Cortex of kidney (tissue), 1 donor: ENCODE measurements at places on chromosomes 11 and 22.

- no peak for DNase-seq
Measured at GRCh38 chr11:60370811-60371298, 7.5 kb upstream of the MS4A7 start.

DNA sequence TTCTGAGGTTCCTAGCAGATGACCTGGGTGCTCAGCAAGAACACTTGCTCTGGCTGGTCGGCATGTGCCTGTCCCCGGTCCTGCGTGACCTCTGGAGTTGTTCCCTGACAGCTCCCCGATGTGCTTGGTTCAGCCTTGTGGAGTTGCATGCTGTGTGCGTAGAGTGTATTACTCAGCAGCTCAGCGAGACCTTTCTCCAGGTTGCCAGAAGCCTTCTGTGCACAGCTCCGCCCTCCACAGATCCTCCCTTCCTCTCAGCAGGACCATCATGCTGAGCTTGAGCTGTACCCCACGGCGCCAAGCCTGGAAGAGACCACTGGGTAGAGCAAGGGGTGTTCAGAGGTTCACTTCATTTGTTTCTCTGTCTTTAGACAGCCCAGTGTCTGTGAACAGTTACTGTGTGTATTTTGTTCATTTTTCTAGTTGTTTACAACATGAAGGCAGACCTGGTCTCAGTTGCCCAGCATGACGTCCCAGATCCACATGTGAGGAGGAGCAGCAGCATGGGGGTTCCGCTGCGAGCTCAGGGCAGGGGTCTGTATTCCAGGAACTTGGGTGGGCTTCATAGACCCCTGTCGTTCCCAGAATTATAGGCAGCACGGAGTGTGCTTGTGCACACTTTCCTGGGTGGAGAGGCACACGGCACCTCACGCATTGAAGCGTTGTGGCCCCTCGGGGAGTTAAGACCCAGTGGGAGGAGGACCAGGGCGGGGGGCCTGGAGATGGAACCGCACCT, 148.6 kb downstream of the IGLL1 start:
- DNase-seq: no peak

- no peak for DNase-seq
Measured at GRCh38 chr22:50131894-50132293, 38.6 kb upstream of the PANX2 start.

- DNase-seq: no peak
Measured at GRCh38 chr22:39839204-39839603, 54.4 kb downstream of the ENTHD1 start.

DNA sequence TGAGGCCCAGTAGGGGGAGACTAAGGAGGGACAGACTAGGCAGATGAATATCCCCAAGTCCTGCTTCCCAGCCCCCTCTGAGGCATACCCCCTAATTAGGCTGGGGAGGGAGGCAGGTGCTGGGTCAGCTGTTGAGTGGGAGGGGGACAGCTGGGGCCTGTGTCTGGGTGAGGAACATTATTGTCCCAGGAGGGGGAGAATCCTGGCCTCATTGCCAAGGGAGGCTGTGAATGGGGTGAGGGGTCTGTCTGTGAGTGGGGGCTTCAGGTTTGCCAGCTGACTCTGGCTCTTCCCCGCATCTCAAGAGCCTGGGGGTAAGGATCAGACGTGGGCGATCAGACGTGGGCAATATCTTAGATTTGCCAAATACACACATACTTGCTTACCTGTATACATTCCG, 2.1 kb downstream of the INPPL1 start:
- no peak for DNase-seq

DNA sequence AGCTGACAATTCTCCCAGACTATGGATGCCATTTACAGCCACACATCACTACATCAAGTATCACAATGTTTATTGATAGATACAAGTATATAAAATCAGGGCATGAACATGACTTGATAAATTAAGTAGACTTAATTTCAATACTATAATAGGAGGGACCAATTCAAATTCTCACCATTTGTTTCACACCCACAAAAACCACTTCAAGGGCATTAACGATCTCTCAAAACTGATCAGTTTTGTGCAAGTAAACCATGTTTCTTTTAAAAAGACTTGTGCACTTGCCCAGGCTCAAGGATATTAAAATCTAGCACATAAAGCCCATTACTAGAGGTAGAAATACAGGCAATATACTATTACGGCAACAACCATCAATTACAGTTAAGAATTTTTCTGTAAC, 11.7 kb downstream of the EIF4G2 start:
- DNase-seq: no peak

DNA sequence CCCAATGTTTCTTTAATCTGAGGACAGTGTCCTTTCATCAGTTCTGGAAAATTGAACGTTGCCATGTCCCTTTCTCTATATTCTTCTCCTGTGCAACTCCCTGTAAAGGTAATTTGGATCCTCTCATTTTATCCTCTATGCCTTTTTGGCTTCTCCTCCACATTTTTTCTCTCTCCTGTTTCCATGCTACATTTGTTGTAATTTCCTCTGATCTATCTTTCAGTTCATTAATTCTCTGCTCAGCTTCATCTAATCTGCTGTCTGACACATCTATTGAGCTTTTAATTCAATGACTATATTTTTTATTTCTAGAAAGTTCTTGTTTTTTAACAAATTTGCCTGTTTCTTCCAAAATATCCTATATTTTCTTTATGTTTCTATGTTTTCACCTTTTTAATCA, 59.3 kb downstream of the RPUSD4 start:
- DNase-seq: no peak

- no peak for DNase-seq
Measured at GRCh38 chr11:130420478-130421198, 7.8 kb downstream of the ADAMTS8 start.

DNA sequence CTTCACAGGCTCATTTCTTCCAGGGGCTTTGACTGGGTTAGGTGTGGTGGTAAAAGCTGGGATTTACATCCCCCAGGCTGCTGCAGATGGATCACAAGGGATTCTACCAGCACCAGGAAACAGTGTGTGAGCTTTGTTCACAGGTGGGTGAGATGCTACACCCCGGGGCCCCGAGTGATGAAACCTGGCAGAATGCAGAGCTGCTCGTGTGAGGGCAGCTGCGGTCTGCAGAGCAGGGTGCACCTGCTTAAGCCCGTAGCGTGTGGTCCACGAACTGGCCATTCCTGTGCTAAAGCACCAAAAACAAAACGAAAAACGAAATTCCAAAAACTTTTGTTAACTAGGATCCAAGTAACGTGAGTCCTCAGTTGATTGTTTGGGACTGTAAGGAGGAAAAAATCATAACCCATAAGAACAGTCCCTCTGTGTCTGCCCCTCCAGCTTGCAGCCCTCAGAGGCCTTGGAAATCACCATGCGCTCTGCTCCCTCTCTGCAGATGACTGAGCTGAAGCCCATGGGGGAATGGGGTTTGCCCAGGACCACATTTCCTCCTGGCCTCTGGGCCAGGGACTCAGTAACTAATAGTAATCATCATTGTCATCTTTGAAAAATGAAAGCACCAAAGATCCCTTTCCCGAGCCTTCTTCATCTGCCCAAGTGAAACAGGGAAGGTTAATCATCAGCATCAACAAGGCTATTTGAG, 24.6 kb downstream of the ELF5 start:
- no peak for DNase-seq

GRCh38 chr22:49961005-49961600, 531 bp downstream of the PIM3 start:
- DNase-seq: no peak

GRCh38 chr11:94855666-94856065, 87.5 kb downstream of the AMOTL1 start:
- DNase-seq: no peak

GRCh38 chr22:27022896-27023361, 365.5 kb downstream of the MIAT start:
- no peak for DNase-seq

- DNase-seq: no peak
Measured at GRCh38 chr22:22863001-22863400, 24.6 kb upstream of the IGLL5 start.

- DNase-seq: no peak
Measured at GRCh38 chr11:70528794-70529580, 130.7 kb downstream of the CTTN start.

- no peak for DNase-seq
Measured at GRCh38 chr22:44595841-44596341, 97.9 kb upstream of the RTL6 start.

DNA sequence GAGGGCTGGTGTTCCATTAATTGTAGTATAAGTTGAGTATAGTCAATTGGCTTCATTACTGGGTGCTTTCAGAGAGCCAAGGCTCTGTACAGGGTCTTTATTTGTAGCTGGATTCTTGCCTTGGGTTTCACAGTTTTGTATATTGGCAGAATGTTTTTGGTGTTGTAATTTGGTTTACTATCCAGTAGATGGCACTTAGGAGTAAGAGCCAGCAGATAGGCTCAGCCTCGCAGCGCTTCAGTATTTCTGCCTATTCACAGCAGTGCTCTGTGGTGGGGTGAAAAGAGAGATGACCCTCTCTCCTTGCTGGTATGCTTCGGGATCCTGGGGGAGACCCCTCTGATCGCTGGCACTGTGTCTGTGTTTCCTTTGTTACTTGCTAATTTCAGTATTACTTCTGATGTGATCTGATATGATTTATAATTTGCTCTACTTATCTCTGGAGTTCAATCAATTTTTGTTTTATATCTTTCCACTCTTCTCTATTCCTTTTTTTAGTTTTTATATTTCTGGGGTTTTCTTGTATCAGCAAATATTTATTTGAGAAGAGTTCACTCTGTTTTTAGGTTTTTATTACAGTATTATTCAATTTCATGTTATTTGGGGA, 52.2 kb downstream of the ANO5 start:
- no peak for DNase-seq

DNA sequence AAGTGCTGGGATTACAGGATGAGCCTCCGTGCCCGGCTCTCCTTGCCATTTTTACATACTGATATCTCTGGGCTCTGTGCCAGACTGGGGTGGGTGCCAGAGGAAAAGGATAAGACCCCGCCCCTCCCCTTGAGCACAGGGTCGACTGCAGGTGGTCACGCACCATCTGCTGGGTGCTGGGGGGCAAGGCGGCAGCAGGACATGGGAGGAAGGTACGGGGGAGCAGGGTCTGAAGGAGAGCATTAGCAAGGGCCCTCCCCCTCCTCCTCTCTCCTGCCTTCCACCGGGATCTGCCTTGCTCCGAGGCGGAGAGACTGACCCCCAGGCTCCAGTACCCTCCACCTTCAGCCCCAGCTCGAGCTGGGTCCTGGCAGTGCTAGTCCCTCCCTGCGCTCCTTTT, 9.7 kb upstream of the PGA3 start:
- no peak for DNase-seq

GRCh38 chr22:48478124-48478523, 1349.5 kb downstream of the BRD1 start:
- no peak for DNase-seq

DNA sequence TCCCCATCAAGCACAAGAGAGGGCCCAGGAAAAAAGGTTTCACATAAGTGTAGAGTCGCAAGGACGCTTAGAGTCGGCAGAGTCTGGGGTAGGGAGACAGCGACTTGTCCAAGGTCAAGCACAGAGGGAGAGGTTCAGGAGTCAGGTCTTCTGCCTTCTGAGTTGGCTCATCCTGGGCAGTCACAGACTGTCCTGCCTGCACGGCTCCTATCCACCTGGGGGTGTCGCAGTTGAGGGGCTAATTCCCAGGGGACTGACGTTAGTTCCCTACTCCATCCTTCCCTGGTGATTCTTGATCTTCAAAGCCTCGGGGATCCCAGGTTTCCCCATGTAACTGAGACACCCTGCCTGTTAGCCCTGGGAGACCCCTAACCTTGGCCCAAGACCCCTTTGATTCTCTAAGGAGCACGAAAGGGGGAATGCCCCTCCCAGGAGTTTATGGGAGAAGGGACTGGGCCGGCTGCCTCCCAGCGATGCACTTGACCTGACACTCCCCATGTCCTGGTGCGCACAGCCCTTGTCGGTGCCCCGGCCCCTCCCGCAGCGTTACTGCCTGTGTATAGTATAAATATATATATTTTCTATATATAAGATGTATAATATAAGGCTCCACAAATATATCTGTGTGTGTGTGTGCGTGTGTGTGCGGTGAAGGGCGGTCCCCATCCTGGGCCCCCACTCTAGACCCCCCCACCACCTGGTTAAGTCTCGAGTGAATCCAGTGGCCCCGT, 14.7 kb upstream of the TAB1 start:
- DNase-seq: no peak

- DNase-seq: no peak
Measured at GRCh38 chr22:34427436-34427835, 507.2 kb upstream of the LARGE1 start.

GRCh38 chr22:32590556-32590955, 115.9 kb downstream of the FBXO7 start:
- no peak for DNase-seq

DNA sequence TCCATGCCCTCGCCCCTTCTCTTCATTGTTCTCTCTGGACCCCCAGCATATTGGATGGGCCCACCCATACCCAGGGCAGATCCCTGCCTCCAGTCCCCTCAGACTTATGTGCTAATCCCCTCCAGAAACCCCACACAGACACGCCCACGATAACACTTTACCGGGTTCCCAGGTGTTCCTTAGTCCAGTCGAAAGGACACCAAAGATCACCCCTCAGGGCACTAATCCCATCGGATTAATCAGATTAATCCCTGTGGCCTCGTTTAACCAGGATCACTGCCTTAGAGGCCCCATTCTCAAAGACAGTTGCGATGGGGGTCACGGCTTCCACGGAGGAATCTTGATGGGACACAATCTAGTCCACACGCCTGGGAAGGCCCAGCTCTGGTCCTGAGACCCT, 80.8 kb downstream of the SHANK2 start:
- no peak for DNase-seq

DNA sequence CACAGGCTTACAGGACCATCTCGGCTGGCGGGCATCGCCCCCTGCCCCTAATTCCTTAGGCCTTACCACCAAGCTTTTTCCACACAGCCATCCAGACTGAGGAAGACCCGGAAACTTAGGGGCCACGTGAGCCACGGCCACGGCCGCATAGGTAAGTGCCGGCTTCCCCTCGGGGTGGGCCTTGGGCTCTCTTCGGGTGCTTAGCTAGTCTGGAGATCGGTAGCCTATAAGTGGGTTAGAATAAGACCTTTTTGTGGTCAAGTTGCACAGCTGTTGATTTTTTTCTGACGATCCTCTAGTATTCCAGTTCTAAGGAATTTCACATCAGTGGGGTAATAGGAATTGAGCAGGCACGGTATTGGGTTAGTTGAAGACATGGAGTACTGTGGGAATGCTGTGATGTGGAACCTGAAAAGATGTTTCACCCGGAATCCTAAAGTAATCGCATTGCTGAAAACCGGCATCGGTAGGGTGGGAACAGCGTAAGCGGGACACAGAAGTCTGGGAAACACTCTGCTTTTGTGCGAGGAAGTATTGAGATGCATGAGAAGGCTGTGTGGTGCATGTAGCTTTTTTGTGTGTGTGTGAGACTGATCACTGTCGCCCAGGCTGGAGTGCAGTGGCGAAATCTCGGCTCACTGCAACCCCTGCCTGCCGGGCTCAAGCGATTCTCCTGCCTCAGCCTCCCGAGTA, 669 bp downstream of the RPL27A start:
- no peak for DNase-seq

GRCh38 chr11:1225386-1226225, 2.7 kb downstream of the MUC5B start:
- no peak for DNase-seq

- DNase-seq: no peak
Measured at GRCh38 chr22:37068859-37069258, 17.3 kb downstream of the KCTD17 start.
